HAP-1 (cell line): ENCODE measurements at places on chromosomes 2 and 18.

DNA sequence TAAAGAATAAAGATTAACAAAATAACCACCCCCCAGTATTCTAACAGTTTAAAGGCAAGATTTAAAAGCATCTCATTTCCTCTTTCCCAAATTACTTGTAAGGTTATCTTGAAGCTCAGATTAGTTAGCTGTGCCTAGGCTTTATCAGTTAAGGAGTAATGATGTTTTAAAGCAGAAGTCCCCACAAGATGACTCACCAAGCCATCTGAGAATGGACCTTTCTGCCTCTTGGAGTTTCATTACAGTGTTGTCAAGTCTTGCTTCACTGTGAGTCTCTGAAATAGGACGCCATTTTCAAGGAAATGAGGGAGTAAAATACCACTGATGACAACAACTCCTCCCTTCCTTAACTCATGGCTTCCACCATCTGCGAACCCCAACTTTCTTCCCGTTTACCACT, 35.9 kb downstream of the ZNF385B start:
- no peak for DNase-seq

- DNase-seq = no peak
These were observed 44.9 kb downstream of the MYO7B start for GRCh38 chr2:127580167-127581049.

DNA sequence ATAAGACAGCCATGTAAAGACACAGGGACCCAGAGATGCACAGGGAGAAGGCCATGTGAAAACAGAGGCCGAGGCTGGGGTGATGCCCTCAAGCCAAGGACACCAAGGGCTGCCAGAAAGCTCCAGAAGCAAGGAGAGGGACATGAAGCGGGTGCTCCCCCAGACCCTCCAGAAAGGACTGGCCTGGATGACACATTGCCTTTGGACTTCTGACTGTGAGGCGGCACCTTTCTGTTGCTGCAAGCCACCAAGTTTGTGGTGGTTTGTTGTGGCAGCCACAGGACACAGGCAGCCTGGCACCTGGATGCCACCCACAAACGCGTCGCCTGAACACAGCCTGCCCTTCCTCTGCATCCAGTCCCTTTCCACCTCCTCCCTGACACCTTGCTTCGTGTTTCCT, 67.1 kb downstream of the RHOB start:
- no peak for DNase-seq

DNA sequence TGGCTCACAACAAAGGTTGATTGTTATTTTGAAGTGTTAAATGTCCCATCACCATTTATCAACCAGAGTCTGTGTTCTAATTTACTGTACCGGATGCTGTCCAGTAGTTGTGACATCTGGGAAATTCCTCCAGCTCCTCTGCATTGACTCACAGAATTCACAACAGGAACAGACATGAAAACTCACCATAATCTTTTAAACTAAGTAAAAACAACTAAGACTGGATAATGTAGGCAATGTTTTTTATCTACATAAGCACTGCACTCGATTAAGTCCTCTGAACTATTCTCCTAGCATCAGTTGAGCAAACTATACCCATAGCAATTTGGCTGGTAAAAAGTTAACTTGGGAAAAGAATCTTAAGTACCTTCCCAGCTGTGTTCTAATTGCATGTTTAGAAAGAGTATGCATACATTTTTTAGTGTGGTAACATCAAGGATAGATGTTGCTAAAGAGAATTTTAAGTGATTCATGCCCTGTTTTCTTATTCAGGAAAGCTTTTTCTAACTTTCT, 42.9 kb upstream of the MYO1B start:
- no peak for DNase-seq

DNA sequence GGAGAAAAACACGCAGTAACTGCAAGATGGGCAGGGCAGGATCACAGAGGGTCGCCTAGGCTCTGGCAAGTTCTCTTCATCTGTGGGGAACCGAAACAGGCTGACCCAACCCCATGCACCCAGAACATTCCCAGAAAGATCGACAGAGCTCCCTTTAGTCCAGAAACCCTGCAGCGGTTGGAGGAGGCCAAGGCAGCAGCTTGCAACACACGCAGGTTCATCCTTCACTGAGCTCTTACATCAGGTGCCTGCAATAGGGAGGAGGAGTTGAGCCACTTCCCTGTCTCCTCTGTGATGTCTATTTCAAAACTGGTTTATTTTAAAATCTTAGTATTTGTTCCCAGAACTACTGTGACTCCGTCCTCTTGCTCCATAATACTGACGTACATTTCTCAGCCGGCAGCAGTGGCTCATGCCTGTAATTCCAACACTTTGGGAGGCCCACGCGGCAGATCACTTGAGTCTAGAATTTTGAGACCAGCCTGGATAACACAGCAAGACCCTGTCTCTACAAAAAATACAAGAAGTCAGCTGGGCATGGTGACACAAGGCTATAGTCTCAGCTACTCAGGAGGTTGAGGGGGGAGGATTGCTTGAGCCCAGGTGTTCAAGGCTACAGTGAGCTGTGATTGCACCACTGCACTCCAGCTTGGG, 11.5 kb upstream of the SLC11A1 start:
- DNase-seq = no peak

- no peak for DNase-seq
These were observed 64.9 kb upstream of the PSMD14 start for GRCh38 chr2:161243312-161243711.

GRCh38 chr2:207504513-207505170, 25.1 kb upstream of the CREB1 start:
- no peak for DNase-seq

- DNase-seq = no peak
These were observed 56.2 kb upstream of the HS6ST1 start for GRCh38 chr2:128374711-128375413.

DNA sequence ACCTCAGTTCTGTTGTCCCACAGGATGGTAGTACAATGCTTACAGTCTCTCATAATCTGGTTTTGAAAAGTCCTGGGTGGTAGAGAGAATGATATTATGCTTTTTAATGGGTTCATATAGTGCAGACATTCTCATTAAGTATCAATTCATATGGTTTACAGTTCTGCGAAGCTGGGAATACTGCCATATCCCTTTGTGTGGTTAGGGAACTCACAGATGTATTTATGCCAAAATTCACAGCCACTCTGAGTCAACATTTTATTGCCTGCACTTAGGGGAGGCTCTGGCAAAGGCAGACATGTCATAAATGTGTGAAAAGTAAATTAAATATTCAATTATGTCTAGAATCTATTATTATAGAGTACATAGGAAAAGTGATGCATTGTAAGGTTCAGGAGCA, 808.2 kb downstream of the SUCLG1 start:
- no peak for DNase-seq

GRCh38 chr2:174771631-174772471, 7.6 kb upstream of the CHRNA1 start:
- DNase-seq = peak; percentile 94

- no peak for DNase-seq
These were observed 1.2 kb downstream of the ZFP36L2 start for GRCh38 chr2:43225093-43225787.
